Stimulated activated CD4-positive, alpha-beta T cell treated with anti-CD3 and anti-CD28 coated beads, Interleukin-12 subunit alpha, Interleukin-12 subunit beta, amount 100 ng/mL, for 4 hours (primary cell): ENCODE measurements at places on chromosomes 1 and 21.

DNA sequence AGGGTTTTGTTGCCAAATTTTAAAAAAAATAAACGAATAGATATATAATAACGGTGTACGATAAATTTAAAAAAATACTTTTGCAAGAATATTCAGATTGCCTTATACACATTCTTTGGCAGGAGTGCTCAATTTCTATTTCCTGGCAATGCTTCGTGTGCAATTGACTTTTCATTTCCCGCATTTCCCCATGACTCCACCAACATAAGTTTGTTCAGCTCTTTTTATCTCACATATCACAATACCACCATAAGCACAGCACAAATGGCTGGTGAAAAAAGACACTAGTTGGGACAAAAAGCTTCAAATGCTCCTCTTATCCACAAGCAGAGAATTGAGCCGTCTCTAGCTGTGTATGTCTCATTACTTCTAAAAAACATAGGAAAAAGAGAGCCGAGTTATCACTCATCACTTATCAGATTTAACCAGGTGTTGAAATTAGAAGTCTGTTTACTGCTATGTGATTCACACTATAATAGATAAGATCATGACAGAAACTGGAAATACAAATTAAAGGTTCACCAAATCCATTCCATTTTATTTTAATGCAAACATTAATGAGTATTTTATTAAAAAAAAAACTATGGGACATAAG lies 28.9 kb upstream of the RGS1 start:
- DNase-seq, result no peak

DNA sequence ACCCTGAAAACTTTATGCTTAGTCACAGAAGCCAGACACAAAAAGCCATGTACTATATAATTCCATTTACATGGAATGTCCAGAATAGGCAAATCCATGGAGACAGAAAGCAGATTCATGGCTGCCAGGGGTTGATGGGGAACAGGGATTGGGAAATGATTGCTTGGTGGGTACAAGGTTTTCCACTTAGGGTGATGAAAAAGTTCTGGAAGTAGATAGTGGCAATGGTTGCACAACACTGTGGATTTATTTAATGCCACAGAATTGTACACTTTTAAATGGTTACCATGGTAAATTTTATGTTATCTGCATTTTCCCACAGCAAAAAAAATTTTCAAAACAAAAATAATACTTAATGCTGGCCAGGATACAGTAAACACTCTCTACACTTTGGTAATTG lies 40.6 kb downstream of the ENAH start:
- no peak for DNase-seq

- DNase-seq, result no peak
Observed at GRCh38 chr1:62401034-62401760, 35.7 kb upstream of the USP1 start.

- DNase-seq, result no peak
Observed at GRCh38 chr1:212256369-212256768, 28.8 kb upstream of the PPP2R5A start.

DNA sequence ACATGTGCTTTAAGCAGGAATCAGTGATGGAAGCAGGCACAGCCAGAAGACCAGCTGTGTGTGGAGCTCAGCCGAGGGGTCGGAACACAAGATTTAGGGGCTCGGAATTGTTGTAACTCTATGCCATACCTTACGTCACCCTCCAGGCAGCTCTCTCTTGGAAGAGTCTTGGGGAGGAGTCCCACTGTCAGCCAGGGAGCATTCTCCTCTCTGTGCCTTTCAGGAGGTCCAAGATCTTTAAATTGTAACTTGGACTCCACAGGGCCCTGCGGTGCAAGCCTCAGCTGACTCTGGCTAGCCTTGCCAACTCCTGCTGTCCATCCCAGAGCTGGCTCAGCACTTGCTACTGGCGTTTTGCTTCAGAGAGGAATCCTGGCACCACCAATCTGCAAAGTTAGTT lies 26.4 kb upstream of the ROR1 start:
- DNase-seq, result no peak

- DNase-seq, result no peak
Observed at GRCh38 chr1:92907949-92908684, 53.1 kb downstream of the DIPK1A start.

GRCh38 chr1:240869071-240869470 lies 257.1 kb upstream of the GREM2 start:
- DNase-seq, result no peak

GRCh38 chr1:161439280-161440232 lies 65.7 kb upstream of the FCGR2A start:
- DNase-seq, result peak; percentile 31

DNA sequence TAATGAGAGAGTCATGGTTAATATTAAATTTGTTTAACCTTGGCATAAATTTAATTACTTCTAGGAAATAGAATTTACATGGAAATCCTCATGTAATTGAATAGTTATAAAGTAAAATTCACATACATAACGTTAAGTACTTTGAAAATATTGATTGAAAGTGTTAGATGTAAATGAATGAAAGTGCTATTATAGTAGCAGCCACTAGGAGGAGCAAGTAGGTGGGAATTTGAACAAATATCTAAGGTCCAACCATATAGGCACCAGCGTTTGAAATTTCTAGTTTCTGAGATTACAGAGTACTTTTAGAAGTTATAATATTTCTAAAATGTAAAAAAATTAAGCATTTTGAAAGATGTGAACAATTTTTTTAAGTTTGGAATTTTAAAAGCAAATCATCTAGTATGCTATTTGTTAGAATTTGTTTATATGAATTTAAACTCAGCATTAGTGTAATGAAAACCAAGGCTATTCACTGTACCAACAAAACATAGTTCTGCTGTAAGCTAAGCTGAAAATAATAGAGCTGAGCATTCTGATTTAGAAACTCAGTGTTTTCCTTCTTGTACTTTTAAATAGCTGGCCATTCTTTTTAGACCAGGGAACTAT lies 3.3 kb downstream of the B3GALT2 start:
- DNase-seq, result no peak
